Jurkat, Clone E6-1 (cell line): ENCODE measurements at places on chromosomes 3 and 15.
A peak's percentile ranks its signal among the peaks of the same experiment; 100 is the strongest.

- no peak for DNase-seq
These were observed 9.7 kb upstream of the TATDN2 start for GRCh38 chr3:10238345-10239183.

- no peak for DNase-seq
These were observed 24.3 kb downstream of the PLA2G4F start for GRCh38 chr15:42131826-42132806.

DNA sequence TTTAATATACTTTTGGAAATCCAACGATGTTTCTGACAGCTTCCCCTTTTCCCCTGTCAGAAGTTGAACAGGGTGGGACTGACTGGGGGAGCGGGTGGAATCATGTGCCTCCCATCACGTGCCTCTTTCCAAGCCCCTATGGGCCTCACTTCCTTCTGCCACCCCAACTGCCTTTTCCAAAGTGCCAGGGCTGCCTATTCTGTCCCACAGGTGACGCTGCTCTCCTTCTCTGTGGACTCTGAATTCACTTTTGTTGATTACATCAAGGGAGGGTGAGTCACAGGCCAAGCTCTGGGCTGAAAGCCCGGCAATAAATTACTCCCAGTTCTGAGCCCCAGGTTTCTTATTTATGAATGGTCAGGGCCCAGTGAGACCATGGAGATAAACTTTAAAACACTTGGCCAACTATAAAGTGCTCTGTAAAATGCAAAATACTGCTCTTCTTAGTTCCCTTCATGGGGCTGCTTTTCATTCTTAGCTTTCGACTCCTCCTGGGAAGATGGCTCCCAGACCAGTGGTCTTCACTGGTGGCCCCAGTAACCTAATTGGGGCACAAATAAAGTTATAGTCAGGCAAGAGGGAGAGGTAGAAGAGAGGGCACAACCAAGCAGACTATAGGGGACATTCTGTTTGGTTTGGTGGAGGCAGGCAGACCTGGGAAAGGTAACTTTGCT is 12.3 kb downstream of the CPNE9 start:
- DNase-seq = peak; percentile 21

GRCh38 chr3:126657901-126658300 is 3.0 kb upstream of the TXNRD3 start:
- no peak for DNase-seq

DNA sequence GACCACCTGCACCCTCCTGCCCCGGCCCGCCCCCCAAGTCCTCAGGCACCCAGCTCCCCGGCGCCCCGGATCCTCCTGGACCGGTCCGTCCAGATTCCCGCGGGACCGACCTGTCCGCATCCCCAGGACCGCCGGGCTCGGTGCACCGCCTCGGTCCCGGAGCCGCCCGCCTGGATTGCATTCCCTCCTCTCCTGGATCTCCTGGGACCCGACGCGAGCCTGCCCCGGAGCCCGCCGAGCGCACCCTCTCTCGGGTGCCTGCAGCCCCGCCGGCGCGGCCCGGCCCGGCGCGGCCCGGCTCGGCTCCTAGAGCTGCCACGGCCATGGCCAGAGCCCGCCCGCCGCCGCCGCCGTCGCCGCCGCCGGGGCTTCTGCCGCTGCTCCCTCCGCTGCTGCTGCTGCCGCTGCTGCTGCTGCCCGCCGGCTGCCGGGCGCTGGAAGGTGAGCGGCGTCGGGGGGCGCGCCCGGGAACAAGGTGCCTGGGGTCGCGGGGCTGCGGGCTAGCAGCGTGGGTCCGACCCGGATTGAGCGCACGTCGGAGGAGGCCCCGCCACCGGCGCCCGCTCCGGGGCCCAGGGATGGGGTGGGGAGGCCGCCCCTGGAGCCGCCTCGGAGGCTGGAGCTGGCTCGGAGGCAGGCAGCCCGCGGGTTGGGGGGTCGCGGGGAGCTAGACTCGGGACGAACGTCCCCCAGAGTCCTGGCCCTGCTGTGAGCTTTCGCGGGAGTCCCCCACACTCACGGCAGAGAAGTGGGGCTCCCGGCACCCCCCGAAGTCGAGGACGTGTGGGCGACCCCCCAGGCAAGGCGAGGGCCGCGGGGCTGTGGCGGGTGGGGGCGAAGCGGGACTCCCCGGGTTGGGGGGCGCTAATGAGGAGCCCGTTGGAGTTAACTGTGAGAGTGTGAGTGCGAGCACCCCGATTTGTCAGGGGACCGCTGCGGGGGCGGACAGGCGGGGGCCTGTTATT is 610 bp downstream of the EPHB3 start:
- DNase-seq = no peak

- DNase-seq = no peak
These were observed 12.1 kb downstream of the KIF9 start for GRCh38 chr3:47270526-47270925.

DNA sequence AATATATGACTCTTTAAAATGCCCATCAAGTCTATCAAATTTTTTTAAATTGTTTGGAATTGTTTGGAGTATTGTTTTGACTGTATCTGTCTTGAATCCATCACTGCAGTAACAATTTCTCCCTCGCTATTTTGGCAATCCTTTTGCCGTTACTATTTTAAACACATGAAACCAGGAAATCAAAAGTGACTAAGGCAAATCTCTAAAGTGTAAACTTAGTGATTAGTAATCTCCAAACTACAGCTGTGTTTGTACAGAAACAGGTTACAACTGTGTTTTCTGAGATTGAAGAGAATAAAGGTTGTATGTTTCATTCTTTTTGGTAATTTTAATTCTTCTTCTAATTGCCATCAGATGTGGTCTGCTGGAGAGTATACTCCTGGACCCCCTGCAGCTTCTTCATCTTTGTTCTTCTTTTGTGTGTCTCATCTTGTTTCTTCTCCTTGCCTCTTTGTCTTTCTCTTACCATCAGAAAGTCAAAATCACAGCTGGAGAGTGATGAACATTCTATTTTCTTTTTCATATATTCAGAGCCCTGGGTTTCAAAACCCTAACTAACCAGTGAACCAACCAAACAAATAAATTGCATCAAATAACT is 465.4 kb downstream of the RBMS3 start:
- no peak for DNase-seq

DNA sequence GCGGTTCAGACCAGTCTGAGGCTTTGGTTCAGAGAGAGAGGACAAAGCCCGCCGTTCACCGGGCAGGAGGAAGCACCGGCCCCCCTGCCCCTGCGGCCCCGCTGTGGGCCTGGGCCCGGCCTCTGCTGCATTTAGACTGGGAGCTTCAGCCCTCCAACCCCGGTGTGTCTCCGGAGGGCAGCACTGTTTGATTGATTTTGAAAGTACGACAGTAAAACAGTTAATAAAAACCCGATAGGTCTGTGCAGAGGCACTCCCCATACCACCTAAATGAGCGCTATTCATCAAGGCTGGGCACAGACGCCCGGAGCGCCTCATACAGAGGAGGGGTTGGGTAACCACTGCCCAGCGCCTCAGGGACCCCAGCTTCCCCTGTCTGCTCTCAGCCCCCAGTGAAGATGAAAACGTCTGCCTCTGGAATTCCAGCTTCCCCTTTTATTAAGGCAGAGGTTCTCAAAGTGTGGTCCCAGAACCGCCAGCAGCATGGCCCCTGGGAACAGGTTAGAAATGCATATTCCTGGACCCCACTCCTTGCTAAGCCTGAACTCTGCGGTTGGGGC is 256.7 kb upstream of the TLE3 start:
- no peak for DNase-seq

DNA sequence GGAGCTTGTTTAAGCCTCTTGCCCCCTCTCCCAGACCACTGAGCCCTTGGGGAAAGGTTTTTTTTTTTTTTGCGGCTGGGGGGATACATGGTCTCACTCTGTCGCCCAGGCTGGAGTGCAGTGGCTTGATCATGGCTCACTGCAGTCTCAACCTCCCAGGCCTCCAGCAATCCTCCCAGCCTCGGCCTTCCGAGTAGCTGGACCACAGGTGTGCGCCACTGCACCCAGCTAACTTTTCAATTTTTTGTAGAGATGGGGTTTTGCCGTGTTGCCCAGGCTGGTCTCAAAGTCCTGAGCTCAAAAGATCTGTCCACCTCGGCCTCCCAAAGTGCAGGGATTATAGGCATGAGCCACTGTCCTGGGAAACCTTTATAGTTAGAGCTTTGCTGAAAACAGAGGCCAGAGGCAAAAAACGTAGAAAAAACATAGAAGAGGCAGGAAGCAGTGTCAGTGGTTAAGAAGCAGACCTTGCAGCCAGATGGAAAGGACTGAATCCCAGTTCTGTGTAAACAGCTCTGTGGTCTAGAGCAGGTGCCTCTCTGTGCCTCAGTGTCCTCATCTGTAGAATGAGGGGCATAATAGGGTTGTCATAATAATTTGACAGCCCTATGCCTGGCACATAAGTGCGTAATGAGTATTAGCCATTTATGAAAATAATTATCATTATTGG is 33.1 kb downstream of the CMTM7 start:
- DNase-seq = peak; percentile 14
